ENCODE measurements at places on chromosomes 6 and 20.

GRCh38 chr20:47926731-47927130 lies 141.4 kb upstream of the SULF2 start:
- DNase-seq, result no peak

GRCh38 chr6:15792842-15793241 lies 130.0 kb upstream of the DTNBP1 start:
- DNase-seq, result no peak

- DNase-seq, result no peak
Observed at GRCh38 chr6:38572186-38572813, 67.4 kb downstream of the BTBD9 start.

GRCh38 chr20:63337786-63338420 lies 23.2 kb downstream of the CHRNA4 start:
- no peak for DNase-seq

DNA sequence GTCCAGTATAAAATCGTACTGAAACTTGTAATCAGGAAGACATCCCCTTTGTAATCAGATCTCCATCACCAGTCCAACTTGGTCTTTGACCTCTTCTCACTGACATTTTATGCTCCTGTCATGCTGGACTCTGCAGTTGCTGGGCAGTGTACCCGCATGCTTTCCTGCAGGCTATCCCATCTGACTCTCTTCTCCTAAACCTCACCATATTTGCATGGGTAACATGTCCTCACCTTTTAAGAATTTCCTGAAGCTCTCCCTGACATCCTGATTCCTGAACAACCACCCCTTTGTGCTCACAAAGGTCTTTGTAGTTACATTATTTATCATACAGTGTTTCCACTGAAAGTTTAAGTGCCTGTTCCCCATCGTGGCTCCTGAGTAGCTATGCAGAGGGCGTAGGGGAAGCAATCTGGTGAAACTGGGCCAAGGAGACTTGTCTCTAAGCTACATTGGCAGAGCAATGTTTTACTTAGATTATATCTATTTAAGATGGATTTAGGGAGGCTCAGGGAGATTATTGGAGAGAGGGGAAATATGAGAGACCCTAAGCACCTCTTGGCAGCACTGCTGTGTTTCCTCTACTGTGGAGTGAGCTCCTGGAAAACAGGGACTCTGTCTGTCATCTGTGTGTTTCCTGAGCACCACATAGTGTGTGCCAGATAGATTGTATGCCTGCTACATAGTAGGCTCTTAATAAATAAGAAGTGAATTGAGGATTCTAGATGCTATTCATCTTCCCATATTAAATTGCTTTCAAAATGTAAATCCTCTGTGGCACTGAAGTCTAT lies 124.0 kb downstream of the LAMA2 start:
- no peak for DNase-seq

GRCh38 chr20:11332381-11332780 lies 585.3 kb upstream of the BTBD3 start:
- DNase-seq, result no peak

- DNase-seq, result no peak
Observed at GRCh38 chr20:44748005-44748370, 2.3 kb downstream of the KCNK15 start.

- no peak for DNase-seq
Observed at GRCh38 chr6:75735491-75736186, 13.4 kb upstream of the MYO6 start.

GRCh38 chr20:8932192-8933165 lies 136.4 kb upstream of the PLCB4 start:
- no peak for DNase-seq

DNA sequence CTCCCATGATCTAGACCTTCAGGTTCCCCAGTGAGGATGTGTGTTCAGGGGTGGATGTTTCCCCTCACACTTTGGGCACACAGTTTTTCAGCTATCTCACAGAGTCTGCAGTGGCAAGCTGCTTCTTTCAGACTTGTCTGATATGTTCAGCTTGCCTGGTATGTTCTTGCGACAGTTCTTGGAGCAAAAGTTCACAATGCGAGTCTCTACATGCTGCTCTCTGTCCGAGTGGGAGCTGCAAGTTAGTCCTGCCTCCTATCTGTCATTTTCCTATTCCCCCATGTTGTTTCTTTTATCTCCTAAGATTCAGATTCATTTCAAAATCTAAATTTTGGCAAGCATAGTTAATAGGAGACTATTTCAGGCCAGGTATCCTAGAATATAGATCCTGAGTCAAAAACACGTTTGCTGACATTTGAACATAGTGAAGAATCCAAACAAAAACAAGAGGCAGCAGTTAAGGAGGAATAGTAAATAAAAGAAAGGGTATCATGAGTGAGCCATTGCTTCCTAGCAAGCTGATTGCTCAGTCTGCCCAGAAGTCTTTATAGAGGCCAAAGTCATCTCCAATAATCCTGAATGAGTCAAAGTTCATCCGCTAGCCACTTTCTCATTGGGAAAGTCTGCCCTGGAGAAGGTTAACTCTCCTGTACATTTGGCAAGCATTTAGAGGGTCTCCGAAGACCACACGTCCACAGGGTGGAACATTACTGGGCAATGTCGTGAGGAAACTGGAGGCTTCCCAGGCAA lies 140.2 kb upstream of the MOCS1 start:
- DNase-seq, result no peak

- no peak for DNase-seq
Observed at GRCh38 chr20:37657924-37658804, 35.7 kb upstream of the CTNNBL1 start.

DNA sequence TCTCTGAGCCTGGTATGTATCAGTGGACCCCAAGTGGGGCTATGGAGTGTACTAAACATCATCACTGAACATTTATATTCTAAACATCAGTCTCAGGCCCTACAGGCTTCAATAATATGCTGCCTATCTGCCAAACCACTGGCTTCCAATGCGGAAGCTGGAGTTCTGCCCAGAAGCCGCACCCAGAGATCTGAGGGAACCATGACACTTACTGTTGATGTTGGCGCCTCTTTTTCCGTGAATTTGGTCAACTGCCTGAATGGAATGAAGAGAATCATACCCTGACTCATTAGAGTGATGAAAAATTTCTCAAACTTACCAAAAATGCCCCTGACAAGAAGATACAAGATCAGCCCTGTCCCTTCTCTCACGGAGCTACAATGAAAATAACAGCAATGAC lies 66.2 kb downstream of the SLC22A23 start:
- no peak for DNase-seq

DNA sequence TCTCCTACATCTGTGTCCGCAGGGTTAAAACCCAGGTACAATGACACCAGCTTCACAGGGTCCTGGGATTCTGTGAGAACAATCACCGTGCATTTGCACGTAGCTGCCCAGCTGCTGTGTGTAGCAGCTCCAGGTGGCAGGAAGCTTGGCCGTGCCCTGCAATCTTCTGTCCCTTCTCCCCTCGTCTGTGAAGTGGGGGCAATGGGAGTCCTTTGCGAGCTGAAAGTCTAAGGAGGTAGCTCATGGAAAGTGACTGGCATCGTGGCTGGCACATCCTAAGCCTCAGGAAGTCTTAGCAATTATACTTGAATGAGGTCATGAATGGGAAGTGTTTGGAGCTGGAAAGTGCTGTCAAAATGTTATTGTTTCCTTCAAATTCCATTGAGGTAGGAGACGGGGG lies 137.1 kb downstream of the SMOC2 start:
- DNase-seq, result peak; percentile 40

- DNase-seq, result no peak
Observed at GRCh38 chr6:30840935-30841643, 43.2 kb upstream of the DDR1 start.

DNA sequence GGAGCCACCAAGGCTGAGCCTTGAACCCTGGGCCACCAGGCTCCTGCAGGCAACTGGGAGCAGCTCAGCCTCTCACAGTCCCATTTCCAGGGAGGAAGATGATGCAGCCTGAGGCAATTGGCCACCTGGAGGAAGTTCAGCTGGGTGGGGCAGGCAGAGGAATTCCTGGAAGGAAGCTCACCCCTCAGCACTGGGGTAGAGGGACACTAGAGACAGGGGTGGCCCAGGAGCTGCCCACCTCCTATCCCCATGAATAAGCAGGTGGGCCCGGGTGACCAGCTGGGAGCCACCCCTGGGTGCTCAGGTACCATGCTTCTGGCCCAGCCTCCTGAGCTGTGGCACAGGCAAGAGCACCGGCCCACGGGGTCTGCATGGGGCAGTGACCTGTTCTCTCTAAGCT lies 3.6 kb upstream of the HSPA12B start:
- DNase-seq, result no peak

DNA sequence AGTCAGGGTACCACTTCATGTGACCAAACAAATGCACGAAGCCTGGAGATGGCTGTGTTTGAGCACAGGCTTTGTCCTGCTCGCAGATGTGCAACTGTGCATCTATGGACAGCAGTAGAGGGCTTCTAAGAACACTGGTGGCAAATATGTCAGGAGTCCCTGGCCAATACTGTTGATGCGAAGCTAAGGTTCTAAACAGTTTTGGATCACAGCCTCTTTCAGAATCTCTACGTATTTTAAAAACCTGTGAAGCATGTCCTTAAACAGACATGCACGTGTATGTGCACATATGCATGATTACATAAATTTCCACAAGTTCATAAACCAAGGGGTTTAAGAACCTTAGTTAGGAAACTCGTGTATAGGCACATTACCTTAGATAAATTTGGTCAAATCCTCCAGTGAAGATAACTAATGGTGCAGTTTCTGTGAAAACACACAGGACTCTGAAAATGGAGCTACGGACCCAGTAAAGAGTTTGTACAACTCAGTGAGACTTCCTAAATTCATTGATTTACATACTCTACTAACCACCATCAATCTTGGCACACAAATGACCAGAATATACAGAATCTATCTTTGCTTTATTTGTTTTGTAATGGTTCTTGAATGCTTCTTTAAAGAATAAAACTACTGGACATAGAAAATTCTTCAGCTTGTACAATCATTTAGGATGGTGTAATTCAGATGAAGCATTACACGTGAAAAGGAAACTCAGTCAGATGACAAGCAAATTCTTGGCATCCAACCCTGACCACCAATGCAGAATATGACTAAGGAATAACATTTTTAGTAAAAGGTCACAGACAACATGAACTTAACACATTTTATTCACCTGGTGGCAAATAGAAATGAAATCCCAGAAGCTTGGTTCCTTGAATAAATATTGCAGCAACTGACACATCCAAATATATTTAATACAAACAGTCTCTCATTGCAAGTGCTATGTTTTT lies 27.4 kb downstream of the KCNQ5 start:
- no peak for DNase-seq

DNA sequence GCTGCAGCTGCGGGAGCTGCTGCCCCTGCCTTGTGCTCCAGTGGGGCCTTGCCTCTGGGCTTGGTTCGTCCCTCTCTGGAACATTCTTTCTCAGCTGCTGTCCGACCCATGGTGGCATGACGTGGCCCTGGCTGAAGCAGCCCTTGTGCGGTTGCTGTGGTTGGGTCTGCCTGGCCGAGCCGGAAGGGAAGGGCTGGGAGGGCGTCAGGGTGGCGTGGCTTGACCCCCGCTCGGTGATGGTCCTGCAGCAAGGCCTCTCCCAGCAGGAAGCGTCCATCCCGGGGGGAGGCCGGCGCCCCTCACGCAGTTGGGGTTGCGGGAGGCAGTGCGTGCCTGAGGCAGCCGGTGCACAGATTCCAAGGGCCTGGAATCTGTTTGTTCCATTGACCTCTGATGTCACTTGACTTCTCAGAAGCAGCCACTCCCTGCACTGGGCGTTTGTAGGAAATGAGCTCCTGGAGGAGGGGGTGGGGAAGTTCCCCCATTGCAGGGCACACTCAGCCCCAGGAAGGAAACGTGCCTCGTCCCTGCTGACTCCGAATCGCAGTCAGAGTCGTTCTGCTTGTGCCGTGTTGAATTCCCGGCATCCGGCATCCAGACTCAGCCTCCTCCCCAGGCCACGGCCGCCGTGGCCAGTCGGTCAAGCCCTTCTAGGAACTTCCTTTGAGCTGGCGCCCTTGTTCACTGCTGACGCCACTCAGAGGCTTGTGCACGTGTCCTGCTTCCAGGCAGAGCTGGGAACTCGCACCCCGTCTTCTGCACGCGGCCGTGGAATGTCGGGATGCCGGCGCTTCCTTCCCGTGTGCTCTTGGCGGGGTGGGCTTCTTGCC lies 9.7 kb upstream of the TNFRSF6B start:
- DNase-seq, result no peak

DNA sequence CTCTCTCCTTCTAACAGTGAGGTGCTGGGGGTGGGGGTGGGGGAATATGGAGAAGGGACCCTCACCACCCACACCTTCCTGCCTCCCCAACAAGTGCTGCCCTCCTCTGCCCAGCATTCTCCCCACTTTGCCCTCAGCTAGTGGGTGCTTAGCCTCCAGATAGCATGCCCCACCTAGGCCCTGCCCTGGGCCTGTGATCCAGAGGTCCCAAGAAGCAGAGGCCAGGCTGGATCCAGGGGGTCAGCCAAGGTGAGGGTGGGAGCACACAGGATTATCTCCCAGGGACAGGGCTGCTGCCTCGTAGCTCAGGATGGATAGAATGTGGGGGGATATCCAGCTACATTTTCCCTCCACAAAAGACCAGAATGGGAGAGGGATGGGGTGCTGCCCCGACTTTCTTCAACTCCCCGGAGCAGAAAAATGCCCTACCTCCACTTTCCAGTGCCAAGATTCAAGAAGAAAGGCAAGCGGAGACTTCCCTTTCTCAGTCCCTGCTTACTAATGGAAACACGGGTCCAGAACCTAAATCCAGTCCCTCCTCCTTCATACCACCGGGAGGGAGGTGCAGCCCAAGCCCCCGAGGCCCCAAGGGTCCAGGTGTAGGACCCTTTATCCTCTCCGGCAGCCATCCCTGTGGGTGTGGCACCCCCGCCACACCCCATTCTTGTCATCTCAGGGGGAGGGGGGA lies 987 bp downstream of the ADISSP start:
- no peak for DNase-seq

DNA sequence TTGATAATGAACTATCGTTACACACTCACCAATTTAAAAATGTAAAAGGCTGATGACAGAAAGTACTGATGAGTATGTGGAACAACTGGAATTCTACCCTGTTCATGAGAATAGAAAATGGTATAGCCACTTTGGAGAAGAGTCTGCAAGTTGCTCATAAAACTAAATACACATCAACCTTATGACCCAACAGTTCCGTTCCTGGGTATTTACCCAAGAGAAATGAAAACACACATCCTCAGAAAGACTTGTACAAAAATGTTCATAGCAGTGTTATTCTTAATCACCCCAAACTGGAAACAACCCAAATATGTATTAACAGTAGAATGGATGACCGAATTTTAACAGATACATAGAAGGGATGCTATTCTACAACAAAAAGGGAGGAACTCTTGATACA lies 145.7 kb upstream of the LRFN2 start:
- no peak for DNase-seq

DNA sequence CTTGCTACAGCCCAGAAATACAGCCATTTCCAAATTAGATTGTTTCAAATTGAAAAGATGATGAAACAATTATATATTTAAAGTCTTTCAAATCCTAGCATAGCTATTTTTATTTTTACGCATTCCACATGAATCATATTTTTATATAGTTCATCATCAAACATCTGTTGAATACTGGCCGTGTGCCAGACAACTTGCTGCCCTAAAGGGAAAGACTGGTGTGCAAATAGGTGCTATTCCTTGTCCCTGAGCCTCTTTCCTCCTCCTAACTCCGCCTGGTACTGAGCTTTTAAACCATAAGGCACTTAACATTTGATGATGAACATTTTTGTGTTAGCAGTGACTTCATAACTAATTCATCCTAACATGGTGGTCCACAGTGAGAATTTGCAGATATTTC lies 18.7 kb upstream of the PLCG1 start:
- DNase-seq, result no peak

- no peak for DNase-seq
Observed at GRCh38 chr20:43372051-43372450, 85.6 kb upstream of the SRSF6 start.
